GM12878 (cell line): ENCODE measurements at places on chromosomes 4 and X.

DNA sequence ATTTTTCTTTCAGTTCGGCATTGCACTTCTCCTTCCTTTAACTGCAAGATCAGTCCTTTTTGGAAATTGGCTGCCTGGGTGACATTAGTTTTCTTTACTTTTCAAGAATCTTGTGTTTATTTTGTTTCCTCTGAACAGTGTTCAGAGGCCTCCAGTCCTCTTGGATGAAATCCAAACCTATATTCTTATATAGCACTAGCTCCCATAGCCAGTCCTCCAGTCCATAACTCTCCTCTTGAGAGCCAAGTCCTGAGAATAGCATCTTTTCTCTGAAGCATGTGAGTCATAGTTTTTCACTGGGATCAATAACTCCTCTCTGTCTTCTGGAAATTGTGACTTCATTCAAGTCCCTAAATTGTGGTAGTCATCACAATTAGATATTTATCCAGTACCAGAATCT, 357.5 kb downstream of the RAPGEF2 start:
- DNase-seq: no peak

GRCh38 chrX:21745756-21746155, 12.2 kb downstream of the SMPX start:
- no peak for DNase-seq

GRCh38 chr4:6290769-6291547, 21.3 kb downstream of the WFS1 start:
- no peak for DNase-seq

DNA sequence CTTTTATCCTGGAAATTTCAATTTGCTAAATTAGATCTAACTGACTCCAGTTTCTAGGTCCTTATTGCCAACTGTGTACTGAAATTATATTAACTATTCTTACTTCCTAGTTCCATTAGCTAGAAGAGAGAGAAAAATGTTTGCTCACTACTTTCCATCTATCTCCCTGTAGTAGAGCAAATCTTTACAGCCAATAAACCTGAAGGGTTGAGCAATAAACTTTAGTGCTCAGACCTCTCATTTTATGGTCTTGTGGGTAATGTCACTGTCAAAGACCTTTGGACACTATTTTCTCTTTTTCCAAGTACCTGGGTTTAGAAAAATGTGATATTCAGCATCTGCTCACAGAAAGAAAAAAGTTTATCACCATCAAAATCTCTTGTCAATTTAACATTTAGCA, 237.5 kb upstream of the GEMIN8 start:
- no peak for DNase-seq

DNA sequence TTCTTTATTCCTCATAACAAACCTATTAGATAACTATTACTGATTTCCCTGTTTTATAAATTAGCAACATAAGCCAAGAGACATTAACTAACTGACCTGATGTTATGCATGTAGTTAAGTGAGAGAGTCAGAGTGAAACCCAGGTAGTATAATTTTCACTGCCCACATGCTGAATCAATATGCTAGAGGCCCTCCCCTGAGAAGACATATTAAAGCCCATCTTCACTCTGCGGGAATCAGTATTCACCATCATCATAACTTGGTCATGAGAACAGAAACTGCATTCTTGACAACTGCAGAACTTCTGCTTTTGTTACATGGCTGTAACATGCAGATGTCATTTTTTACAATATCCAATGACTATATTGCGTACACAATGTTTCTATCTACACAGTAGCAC, 1324.3 kb downstream of the ARAP2 start:
- DNase-seq: no peak

DNA sequence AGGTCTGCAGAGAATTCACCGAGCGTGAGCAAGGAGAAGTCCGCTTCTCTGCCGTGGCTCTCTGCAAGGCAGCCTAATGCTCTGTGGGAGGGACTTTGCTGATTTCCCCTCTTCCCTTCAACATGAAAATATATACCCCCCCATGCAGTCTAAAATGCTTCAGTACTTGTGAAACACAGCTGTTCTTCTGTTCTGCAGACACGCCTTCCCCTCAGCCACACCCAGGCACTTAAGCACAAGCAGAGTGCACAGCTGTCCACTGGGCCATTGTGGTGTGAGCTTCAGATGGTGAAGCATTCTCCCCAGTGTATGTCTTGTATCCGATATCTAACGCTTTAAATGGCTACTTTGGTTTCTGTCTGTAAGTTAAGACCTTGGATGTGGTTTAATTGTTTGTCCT, 11.3 kb downstream of the UCHL1 start:
- no peak for DNase-seq

GRCh38 chr4:150999086-150999485, 16.0 kb downstream of the LRBA start:
- DNase-seq: no peak

- DNase-seq: no peak
Observed at GRCh38 chr4:106096454-106096853, 201.2 kb downstream of the NPNT start.

DNA sequence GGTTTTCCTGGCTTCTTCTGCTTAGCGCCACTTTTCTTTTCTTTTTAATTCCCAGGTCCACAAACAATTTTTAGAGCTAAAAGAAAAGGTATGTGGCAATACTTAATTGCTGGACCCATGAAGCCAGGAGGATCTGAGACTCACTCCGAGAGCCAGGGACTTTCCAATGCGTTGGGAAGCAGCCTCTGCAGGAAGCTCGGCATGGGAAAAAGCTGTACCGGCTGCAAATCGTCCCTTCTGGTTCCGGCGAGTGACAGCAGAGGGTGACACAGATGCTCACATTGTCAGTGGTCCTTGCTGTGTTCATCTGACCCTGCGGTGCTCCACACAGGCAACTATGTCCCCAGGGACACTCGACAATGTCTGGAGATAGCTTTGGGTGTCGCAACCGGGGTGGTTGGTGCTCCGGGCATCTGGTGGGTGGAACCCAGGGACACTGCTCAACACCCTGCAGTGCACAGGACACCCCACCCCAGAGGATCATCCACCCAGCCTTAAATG, 164.0 kb downstream of the PRKX start:
- no peak for DNase-seq
